ENCODE measurements at places on chromosomes 1 and 21. TPM values are rescaled to one million over a fixed set of nuclear protein-coding genes. Genes with fewer than 3 reads are reported as not detected.

- peaks cover 6% of the 10 kb centered on the region for H3K4me1 ChIP-seq
- H3K27me3 ChIP-seq, result no peaks in the 10 kb centered on the region
- H3K36me3 ChIP-seq, result peaks cover 6% of the 10 kb centered on the region
- no peak for DNase-seq
- no peak overlapping the region for H3K27ac ChIP-seq
These were observed 79.5 kb downstream of the SMYD3 start for GRCh38 chr1:246427611-246428010.

DNA sequence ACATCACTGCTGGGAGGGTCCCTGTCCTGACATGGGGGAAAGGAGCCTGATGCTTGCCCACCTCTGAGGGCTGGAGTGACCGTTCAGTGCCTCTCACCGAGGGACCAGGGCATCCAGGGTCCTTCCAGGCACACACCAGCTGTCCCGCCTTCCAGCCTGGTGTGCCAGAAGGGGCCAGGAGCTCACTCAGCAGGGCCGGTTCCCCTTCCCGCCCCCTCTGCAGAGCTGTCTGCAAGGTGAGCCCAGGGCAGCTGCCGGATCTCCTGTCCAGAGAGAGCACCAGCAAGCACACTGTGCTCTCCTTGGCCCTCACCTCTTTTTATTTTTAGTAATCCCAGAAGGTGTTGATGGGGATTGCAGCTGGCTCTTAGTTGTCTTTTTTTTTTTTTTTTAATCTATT, 16.9 kb downstream of the H6PD start:
- H3K36me3 ChIP-seq, result no peaks in the 10 kb centered on the region
- H3K27ac ChIP-seq, result no peak overlapping the region
- no peaks in the 10 kb centered on the region for H3K27me3 ChIP-seq

- no peaks in the 10 kb centered on the region for H3K27me3 ChIP-seq
- H3K4me1 ChIP-seq, result no peaks in the 10 kb centered on the region
- H3K4me3 ChIP-seq, result no peak overlapping the region
- H3K36me3 ChIP-seq, result no peaks in the 10 kb centered on the region
- H3K27ac ChIP-seq, result no peak overlapping the region
These were observed 6.8 kb downstream of the TFF2 start for GRCh38 chr21:42343963-42344510.

The LDLRAD1 gene
- not detected for total RNA-seq

The RPTN gene
- total RNA-seq, result not detected

The GALE gene
- 51.8 TPM for total RNA-seq

All from activated naive CD8-positive, alpha-beta T cell treated with anti-CD3 and anti-CD28 coated beads for 36 hours (primary cell).